Osteoblast (primary cell): ENCODE measurements at places on chromosomes 1 and 21. TPM values are rescaled to one million over a fixed set of nuclear protein-coding genes. Genes with fewer than 3 reads are reported as not detected.

Gene PRDM16
- total RNA-seq = 6.5 and 8.3 TPM in 2 replicates

Gene TNFRSF8
- total RNA-seq = under 0.01 and 0.29 TPM in 2 replicates

Gene THEMIS2
- 16.8 and 17.4 TPM in 2 replicates for total RNA-seq

Gene TNFRSF9
- total RNA-seq = under 0.01 TPM in 2 replicates

Gene GBP7
- not detected in 2 replicates for total RNA-seq

Gene CA6
- total RNA-seq = not detected in 2 replicates

Gene TTC22
- not detected in 2 replicates for total RNA-seq

Gene RNU1-3
- total RNA-seq = under 0.01 TPM in 1 of 2 replicates, not detected in the other

Gene BTBD8
- 5.8 and 8.3 TPM in 2 replicates for total RNA-seq

Gene GPR61
- total RNA-seq = not detected in 2 replicates

Gene NR0B2
- not detected in 2 replicates for total RNA-seq

GRCh38 chr1:89692601-89693521 is 59.9 kb downstream of the LRRC8C start:
- no peak for DNase-seq
- H3K4me3 ChIP-seq = no peak overlapping the region
- H3K27me3 ChIP-seq = no peaks in the 10 kb centered on the region
- H3K4me1 ChIP-seq = no peaks in the 10 kb centered on the region

DNA sequence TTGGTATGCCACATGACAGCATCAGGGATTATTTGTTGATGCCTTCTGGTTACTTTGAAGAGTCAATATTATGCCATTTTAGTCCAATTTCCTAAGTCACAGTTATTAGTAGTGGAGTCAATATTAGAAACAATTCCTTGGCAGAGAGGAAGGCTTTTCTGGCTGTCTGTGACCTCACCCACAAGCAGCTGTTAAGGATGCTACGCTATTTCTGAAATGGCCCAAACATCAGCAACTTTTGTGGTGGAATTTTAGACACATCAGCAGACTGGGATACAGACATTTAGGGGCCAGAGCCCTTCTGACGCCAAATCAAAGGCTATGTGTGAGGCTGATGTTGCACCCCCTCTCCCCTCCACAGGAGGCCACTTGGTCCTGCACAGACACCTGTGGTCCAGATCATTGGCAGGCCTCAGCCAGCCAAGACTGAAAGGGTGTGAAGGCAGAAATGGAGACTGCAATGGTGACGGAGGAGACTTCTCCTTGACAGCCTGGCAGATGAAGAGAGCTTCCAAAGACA is 9.2 kb upstream of the RXRG start:
- no peak overlapping the region for H3K27ac ChIP-seq
- no peak for DNase-seq
- no peak overlapping the region for H3K4me3 ChIP-seq
- H3K36me3 ChIP-seq = no peaks in the 10 kb centered on the region

GRCh38 chr1:12345350-12346217 is 115.8 kb downstream of the VPS13D start:
- no peaks in the 10 kb centered on the region for H3K27me3 ChIP-seq
- no peak overlapping the region for H3K4me3 ChIP-seq
- H3K36me3 ChIP-seq = peaks cover 38% of the 10 kb centered on the region
- no peak overlapping the region for H3K27ac ChIP-seq
- no peaks in the 10 kb centered on the region for H3K4me1 ChIP-seq
- no peak for DNase-seq

DNA sequence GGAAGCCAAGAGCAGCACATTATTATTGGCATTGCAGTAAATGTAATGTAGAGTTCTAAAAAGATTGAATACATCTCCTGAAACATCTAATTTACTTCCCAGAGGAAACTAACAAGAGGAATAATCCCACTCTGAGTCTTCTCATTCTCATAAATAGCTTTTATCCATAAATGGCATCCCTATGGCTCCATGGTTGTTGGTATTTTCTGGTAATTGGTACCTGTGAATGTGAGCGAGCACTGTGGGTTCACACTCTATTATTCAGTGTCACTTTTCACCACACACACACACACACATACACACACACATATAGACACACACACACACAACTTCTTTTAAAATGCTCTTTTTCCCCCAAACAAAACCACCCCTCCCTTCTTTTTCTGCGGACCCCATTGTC is 4.7 kb upstream of the WLS start:
- no peak overlapping the region for H3K4me3 ChIP-seq
- H3K27me3 ChIP-seq = peaks cover 12% of the 10 kb centered on the region
- no peak overlapping the region for H3K27ac ChIP-seq
- peaks cover 3% of the 10 kb centered on the region for H3K4me1 ChIP-seq
- no peaks in the 10 kb centered on the region for H3K36me3 ChIP-seq

DNA sequence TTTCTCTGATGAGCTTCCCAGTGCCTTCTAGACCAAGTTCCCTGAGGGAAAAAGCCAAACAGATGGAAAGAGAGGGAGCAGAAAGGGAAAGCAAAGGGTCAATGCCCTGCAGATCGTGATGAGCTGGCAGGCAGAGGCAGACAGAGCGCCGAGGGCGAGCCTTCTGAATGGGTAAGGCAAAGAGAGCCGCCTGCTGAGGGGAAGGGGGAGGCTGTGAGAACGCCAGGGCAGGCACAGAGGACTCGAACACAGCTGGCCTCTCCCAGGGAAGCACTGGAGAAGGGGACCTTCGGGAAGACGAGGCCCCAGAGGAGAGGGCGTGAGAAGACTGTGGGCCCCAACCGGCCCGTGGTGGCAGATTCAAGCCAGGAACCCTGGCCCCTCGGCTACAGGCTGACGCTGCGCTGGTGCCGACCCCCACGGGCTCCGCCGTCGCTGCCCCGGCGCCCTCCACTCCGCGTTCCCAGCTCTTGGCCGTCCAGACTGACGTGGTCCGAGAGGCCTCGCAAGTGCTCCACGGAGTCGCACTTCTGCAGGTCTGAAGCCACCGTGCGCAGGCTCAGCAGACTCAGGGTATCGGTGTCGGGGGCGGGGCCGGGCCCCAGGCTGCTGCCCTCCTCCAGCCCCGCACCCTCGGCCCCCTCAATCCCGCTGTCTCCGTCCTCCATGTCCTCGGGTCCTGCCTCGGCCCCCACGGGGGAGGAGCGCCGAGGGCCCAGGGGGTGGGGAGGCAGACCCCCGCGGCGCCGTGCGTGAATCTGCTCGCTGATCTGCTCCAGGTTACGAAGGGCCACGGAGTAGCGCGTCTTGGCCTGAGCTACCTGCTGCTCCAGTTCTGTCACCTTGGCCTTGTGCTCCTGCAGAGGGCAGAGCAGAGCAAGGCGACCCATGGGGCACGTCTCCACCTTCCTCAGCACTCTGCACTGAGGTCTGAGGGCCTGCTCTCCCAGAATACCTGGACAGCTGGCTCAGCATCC is 13.9 kb downstream of the SH3BP5L start:
- H3K4me1 ChIP-seq = peaks cover 12% of the 10 kb centered on the region
- no peaks in the 10 kb centered on the region for H3K27me3 ChIP-seq
- DNase-seq = peak; percentile 71
- no peak overlapping the region for H3K4me3 ChIP-seq

DNA sequence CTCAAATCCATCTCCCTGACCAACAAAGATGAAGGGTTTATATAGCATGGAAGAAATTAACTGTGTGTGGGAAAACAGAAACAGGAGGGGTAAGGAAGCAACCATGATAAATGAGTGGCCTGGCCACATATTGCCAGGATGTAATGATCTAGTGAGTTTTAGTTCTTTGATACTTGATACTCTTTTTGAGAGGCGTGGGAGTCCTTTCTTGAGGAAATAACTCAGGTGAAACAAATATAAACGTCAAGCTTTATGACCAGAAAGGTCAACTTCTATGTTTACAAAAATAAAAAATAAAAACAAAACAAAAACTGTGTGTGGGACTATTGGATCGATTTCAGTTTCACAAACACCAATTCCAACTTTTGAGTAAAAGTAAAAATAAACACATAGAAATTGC is 860.8 kb upstream of the B3GALT2 start:
- no peaks in the 10 kb centered on the region for H3K36me3 ChIP-seq
- DNase-seq = no peak
- no peaks in the 10 kb centered on the region for H3K27me3 ChIP-seq

DNA sequence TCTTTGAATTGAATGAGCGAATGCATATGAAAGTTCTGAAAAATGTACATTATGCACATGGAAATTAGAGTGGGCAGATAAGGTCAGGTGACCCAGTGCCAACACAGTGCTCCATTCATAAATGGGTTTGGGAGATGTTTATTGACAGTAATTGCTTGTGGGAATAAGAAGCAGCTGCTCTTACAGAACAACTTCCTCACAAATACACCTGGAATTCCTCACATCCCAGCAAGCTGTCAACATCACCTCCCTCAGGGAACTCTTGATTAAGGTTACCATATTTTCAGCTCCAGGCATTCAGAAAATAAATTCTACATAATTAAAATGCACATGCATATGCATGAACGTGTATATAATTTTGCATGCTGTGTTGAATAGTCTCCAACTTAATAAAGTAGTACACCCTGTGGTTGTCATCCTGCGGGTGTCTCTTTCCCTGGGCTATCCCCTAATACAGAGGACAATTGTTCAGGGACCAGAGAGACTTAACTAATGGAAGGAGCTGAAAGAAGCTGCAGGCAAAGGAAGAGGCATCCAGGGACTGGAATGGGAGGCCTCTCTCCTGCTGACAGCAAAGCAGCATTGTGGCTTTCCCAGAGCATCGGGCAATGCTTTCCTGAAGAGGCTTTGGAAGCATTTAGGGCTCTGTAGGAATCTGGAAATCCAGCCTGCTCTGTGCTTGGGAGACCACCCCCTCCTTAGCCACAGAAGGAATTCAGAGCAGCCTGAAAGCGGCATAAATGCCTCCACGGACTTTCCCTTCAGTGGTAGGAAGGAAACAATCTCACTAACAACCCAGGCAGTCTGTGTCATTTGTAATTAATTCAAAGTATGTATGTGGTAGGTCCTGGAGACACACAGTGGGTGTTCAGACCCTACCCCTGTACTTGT is 55.2 kb upstream of the GNG12 start:
- no peak overlapping the region for H3K4me3 ChIP-seq
- H3K27me3 ChIP-seq = no peaks in the 10 kb centered on the region
- H3K4me1 ChIP-seq = peaks cover 30% of the 10 kb centered on the region
- no peaks in the 10 kb centered on the region for H3K36me3 ChIP-seq
- DNase-seq = peak; percentile 46

GRCh38 chr1:8197493-8198282 is 120.2 kb upstream of the SLC45A1 start:
- DNase-seq = peak; percentile 94
- H3K4me3 ChIP-seq = peak overlapping the region; percentile 35
- no peaks in the 10 kb centered on the region for H3K27me3 ChIP-seq
- H3K4me1 ChIP-seq = peaks cover 43% of the 10 kb centered on the region
- no peaks in the 10 kb centered on the region for H3K36me3 ChIP-seq
- peak overlapping the region; percentile 75 for H3K27ac ChIP-seq

GRCh38 chr1:33186936-33187335 is 5.1 kb upstream of the TRIM62 start:
- no peak overlapping the region for H3K27ac ChIP-seq
- no peak for DNase-seq
- H3K4me1 ChIP-seq = peaks cover 11% of the 10 kb centered on the region

- H3K27me3 ChIP-seq = no peaks in the 10 kb centered on the region
- no peaks in the 10 kb centered on the region for H3K4me1 ChIP-seq
- no peak overlapping the region for H3K27ac ChIP-seq
- H3K36me3 ChIP-seq = no peaks in the 10 kb centered on the region
Measured at GRCh38 chr1:104266612-104267011, 516.9 kb downstream of the AMY1C start.

GRCh38 chr21:18951271-18952038 is 547.9 kb upstream of the TMPRSS15 start:
- H3K27ac ChIP-seq = no peak overlapping the region
- no peaks in the 10 kb centered on the region for H3K36me3 ChIP-seq
- H3K27me3 ChIP-seq = no peaks in the 10 kb centered on the region
- no peak for DNase-seq
- H3K4me1 ChIP-seq = no peaks in the 10 kb centered on the region

- no peaks in the 10 kb centered on the region for H3K36me3 ChIP-seq
- no peak overlapping the region for H3K27ac ChIP-seq
- H3K27me3 ChIP-seq = no peaks in the 10 kb centered on the region
- no peak overlapping the region for H3K4me3 ChIP-seq
Measured at GRCh38 chr1:175537571-175537970, 205.8 kb downstream of the TNR start.

DNA sequence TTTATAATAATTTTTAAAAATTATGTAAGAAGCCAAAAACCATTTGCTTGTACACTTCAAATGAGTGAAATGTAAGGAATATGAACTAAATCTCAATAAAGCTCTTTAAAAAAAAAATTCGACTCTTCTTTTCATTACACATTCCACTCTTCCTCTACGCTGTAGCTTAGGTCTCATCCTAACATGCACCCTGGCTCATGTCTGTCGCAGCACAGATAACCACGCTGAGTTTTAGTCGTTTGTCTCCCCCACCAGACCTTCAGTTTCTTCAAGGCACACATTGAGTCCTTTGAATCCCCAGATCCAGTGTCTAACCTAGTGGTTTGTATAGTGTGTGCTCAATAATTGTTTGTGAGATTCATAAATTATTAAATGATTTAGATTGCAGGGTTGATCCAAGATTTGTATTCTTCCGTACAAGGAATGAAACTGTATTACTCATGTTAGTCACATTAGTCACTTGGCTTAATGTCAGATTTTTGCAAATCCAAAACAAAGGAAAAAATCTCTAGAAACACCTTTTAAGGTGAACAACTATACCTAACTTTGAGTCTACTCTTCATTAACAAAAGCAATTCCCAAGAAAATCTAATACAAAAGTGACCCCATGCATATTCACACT is 57.3 kb downstream of the SLC25A24 start:
- H3K27ac ChIP-seq = peak overlapping the region; percentile 12
- H3K4me3 ChIP-seq = no peak overlapping the region
- H3K27me3 ChIP-seq = no peaks in the 10 kb centered on the region
- peaks cover 13% of the 10 kb centered on the region for H3K4me1 ChIP-seq

DNA sequence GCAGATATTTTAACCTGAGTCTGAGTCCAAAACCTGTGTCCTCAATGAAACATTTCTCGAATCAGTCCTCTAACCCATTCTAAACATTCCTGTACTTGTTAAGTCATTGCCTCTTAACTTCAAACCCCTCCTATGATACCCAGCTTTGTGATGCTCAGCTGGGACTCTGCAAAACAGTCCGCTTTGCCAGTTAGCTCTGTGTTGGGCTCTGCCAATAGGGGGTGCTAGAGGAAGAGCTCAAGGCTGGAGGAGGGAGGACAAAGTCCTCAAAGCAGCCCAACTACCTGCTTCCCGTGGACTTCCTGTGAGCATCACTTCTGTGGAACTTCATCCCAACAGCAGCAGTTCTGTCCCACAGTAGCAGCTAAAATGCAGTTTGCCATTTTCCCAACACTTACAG is 38.1 kb upstream of the SYT14 start:
- peak overlapping the region; percentile 36 for H3K27ac ChIP-seq
- peak; percentile 51 for DNase-seq
- no peak overlapping the region for H3K4me3 ChIP-seq
- peaks cover 33% of the 10 kb centered on the region for H3K4me1 ChIP-seq
- no peaks in the 10 kb centered on the region for H3K36me3 ChIP-seq

GRCh38 chr1:103337779-103338178 is 187.7 kb upstream of the RNPC3 start:
- no peak for DNase-seq
- H3K4me3 ChIP-seq = no peak overlapping the region
- H3K4me1 ChIP-seq = no peaks in the 10 kb centered on the region
- H3K27ac ChIP-seq = no peak overlapping the region
